Midbrain (tissue), 1 donor: ENCODE measurements at places on chromosomes 2 and 18.

- no peak for DNase-seq
Observed at GRCh38 chr2:105257981-105258380, 16.4 kb downstream of the GPR45 start.

- no peak for DNase-seq
Observed at GRCh38 chr2:156305121-156305520, 27.4 kb downstream of the NR4A2 start.

DNA sequence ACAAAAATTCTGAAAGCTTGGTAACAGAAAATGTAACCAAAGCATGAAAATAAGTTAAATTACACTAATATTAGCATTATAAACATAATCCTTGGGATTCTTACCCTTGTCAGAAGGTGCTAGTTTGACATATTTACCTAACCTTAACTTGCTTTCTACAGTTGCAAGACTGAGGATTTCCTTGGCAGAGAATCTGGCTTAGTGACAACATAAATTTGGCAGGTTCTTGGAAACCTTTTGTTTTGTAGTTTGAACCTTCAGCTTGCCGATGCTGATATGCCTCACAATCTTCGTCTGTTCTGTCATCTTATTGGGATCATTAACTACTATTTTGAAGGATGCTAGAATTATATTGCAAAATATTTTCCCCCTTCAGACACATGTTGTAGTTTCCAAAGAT is 3.4 kb downstream of the XIRP2 start:
- peak; percentile 0 for DNase-seq

GRCh38 chr2:8248623-8248957 is 433.3 kb upstream of the ID2 start:
- no peak for DNase-seq

- DNase-seq = no peak
Observed at GRCh38 chr2:128410035-128410757, 91.5 kb upstream of the HS6ST1 start.

DNA sequence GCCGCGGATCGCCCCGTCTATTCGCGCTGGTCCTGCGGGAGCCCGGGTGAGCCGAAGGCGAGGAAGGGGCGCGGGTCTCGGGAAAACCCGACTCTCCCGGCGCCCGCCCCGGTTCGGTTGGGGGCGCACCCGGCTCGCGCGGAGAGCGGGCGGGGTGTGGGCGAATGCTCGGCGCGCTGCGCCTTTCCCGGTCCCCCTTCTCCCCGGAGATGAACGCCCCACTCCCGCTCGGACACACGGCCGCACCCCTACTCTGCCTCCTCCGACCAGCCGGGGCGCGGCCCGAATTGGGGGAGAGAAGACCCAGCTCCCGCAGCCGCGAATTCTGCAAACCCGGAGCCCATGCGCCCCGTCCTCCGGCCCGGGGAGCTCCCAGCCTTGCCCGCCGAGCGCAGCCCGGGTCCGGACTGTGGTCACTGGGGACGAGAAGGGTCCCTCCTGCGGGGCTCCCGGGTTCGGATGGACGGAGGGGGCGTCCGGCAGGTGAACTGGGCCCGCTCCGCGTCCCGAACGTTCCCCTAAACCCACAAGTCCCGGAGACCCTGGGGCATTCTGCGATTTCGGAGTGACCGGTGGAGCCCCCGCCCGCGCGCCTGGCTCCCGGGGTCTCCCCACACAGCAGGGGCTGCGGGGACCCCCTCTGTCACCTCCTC is 734 bp downstream of the KCNG2 start:
- no peak for DNase-seq
